Umbilical cord (tissue), 2 donors: ENCODE measurements at places on chromosomes 3 and 15. TPM values are rescaled to one million over a fixed set of nuclear protein-coding genes. Genes with fewer than 3 reads are reported as not detected.

DNA sequence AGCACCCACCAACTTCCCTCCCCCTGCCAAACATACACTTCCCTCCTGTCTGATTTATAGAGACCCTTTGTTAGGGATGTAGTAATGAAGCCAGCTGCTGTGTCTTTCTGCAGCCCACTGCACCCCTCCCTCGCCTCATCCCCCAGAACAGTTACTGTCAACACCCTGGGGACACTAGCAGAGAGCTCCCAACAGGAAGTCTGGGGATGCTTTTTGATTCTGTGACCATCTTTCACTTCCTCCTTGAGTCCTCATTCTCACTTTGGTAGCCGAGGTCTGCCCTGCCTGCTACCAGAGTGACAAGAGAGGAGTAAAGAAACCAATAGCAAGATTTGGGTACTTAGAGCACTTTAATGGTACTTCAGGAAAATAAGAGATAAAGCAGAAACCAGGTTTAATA is 201.6 kb downstream of the SATB1 start:
- DNase-seq = no peak

GABRB3 gene
- 4.8 TPM for total RNA-seq

GRCh38 chr15:31402511-31403056 is 75.9 kb downstream of the KLF13 start:
- peak; percentile 61 for DNase-seq

- no peak for DNase-seq
These were observed 237.0 kb upstream of the LRTM1 start for GRCh38 chr3:55164876-55165275.

SLTM gene
- total RNA-seq = 66.7 TPM

GRCh38 chr15:84910928-84911623 is 26.6 kb downstream of the SLC28A1 start:
- DNase-seq = no peak

GRCh38 chr3:14016900-14017475 is 107.7 kb downstream of the CHCHD4 start:
- DNase-seq = no peak

LTF gene
- 1.2 TPM for total RNA-seq

TRH gene
- not detected for total RNA-seq

- no peak for DNase-seq
These were observed 14.7 kb downstream of the MYH15 start for GRCh38 chr3:108495717-108496116.

DNA sequence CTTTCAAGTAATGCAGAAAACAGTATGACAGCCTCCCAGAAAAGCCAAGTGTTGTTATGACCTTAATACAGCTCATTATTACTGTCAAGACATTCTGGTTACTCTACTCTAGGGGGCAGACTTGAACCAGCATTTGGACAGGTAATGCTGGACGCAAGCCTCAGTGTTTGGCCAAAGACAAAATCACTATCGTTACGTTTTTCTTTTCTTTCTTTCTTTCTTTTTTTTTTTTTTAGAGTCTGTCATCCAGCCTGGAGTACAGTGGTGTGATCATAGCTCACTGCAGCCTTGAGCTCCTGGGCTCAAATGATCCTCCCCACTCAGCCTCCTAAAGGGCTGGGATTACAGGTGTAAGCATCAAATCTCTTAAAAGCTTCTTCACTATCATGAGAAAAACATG is 29.4 kb upstream of the TMEM45A start:
- peak; percentile 72 for DNase-seq

GRCh38 chr3:132783152-132783551 is 60.9 kb upstream of the NPHP3 start:
- peak; percentile 31 for DNase-seq

SERPINI2 gene
- 3.1 TPM for total RNA-seq

AQP9 gene
- total RNA-seq = 1.9 TPM

GRCh38 chr3:156604642-156605144 is 49.8 kb upstream of the SSR3 start:
- DNase-seq = no peak

DNA sequence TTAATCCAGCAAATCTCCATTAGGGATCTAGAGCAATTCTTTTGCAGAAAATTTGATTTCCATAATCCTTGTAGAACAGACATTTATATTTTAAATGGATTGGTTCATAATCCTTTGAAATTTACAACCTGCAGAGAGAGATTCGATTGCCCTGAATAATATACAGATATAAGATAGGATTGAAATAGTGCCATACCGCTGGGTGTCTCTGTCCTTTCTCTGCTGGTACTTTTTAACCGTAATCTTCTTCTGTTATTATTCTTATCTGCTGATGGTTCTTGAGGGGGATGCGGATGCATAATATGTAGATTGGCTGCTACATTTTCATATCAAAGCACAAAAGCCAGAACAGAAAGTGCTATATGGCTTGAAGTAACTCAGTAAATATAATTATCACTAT is 182.2 kb downstream of the CFAP20DC start:
- no peak for DNase-seq

RARB gene
- 30.3 TPM for total RNA-seq

NR1I2 gene
- 0.96 TPM for total RNA-seq

SELENOK gene
- total RNA-seq = 43.3 TPM

- DNase-seq = no peak
These were observed 68.1 kb upstream of the NMNAT3 start for GRCh38 chr3:139745831-139746230.

DNA sequence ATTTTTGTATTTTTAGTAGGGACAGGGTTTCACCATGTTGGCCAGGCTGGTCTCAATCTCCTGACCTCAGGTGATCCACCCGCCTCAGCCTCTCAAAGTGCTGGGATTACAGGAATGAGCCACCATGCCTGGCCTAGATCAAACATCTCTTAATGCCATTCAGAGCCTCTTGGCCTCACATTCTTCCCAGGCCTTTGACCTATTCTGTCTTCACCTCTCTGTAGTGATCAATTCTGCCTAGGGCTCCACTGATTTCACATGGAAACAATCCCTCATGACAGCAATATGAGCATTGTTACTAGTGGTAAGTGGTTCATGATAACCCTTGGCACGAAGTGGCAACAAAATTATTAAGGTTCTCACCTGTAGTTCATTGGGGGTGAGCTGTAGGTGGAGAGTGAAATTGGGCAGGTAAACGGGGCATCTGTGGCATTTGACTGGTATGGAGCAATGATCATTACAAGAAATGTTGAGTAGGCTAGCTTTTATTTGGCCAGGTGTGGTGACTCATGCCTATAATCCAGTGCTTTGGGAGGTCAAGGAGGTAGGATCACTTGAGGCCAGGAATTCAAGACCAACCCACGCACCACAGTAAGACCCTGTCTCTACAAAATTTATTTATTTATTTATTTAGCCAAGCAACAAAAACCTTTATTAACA is 4.8 kb upstream of the ARPIN start:
- DNase-seq = no peak

GOLGA8G gene
- total RNA-seq = 3.6 TPM

CCDC39 gene
- not detected for total RNA-seq

GRCh38 chr15:50318697-50319096 is 36.3 kb downstream of the GABPB1 start:
- no peak for DNase-seq

DNA sequence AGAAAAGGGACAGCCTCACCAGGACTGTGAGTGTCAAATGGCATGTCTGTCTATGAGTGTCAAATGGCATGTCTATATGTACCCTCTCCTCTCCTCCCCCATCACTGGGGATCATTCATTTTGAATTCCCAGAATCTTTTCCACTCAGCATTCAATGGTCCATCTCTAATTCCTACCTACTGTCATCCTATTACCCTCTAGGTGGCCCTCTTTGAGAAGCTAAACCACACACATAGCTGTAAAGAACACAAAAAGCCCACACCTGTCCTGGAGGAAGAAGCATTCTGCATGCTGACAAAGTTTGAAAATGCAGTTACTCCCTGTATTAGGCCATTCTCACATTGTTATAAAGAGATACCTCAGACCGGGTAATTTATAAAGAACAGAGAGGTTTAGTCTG is 46.2 kb upstream of the PYDC2 start:
- DNase-seq = no peak

DNA sequence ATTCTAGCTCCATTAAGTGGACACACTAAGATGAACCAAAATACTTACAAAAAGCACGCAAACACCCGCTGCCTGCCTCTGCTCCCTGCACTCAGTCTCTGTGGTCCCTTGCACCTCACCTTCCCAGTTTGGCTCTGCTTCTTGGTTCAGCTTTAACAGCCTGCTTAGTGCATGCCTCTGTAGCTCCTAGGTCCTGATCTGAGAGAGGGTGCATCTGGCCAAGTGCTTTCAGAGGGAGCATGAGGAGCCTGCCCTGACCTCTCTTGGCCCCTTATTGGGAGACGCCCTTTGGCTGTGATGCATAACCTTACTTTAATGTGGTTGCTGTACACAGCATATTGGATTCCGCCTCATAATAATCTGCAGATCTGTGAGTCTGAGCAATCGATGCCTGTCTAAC is 21.2 kb upstream of the ATP10A start:
- DNase-seq = no peak

GRCh38 chr3:51876186-51876585 is 785 bp upstream of the IQCF5 start:
- no peak for DNase-seq

SH3GL3 gene
- 24.8 TPM for total RNA-seq

DNA sequence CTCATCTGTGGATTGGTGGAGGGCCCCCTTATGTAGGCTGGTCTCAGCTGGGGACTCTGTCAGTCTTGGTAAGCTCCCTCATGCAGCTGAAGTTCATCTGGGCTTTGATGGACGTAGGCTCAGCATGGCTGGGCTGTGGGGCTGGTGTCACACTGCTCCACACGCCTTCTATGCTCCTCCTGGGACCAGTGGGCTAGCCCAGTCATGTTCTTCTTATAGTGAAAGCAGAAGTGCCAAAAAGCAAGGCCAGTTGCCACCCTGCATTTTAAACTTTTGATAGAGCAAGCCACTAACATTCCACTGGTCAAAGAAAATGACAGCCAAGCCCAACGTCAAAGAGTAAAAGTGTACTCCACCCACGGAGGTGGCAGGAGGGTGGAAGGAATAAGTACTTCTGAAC is 165.5 kb downstream of the MEX3B start:
- DNase-seq = no peak

DNA sequence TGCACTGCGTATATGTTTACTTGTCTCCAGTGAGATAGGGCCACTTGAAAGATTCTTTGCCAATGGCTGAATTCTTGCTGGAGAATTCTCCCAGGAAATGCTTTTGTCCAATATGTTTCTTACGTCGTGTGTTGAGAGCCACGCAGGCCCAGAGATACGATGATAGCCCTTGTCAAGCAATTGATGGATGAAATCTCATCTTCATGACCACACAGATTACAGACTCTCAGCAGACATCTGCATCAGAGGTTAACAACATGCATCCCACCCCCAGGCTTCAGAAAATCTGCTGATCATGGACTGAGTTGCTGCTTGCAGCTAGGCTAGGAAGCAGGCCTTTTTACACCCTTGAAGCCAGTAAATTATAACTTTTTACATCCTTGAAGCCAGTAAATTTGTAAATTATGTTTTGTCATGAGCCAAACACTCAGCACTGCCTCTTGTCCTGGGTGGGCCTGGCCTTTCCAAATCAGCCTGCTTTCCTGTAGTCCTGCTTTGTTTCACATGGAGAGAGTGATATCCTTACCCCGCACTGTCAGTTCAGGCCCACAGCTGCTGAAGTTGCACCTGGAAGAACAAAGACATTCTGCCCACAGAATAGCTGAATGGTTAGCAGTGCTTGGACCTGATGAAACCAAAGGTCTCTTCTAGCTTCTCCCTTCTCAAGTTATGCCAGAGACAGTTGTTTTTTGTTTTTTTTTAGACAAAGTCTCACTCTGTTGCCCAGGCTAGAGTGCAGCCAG is 84.4 kb downstream of the GPR156 start:
- DNase-seq = no peak

GRCh38 chr3:128492671-128493569 is at the start of gene GATA2:
TSS of gene GATA2 (minus strand) at chr3:128493201. CDS start at chr3:128487031, 6,170 bp downstream.
- no peak for DNase-seq

ANKRD63 gene
- not detected for total RNA-seq

TERC gene
- total RNA-seq = 274 TPM
